ENCODE measurements at places on chromosomes 4 and X. TPM values are rescaled to one million over a fixed set of nuclear protein-coding genes. Genes with fewer than 3 reads are reported as not detected.

The MAGEA3 gene
- not detected for total RNA-seq

The USP17L15 gene
- not detected for total RNA-seq

The PHKA1 gene
- 5.5 TPM for total RNA-seq

The PAGE1 gene
- not detected for total RNA-seq

The FAM9C gene
- total RNA-seq: not detected

The MAGEA4 gene
- total RNA-seq: not detected

The LRIT3 gene
- 0.09 TPM for total RNA-seq

The P2RY4 gene
- total RNA-seq: 0.09 TPM

The CSAG2 gene
- not detected for total RNA-seq

The TRIM61 gene
- 0.19 TPM for total RNA-seq

The EXOC1 gene
- total RNA-seq: 41.7 TPM
